NCI-H1694 (cell line): ENCODE measurements at places on chromosomes 7 and 10.

DNA sequence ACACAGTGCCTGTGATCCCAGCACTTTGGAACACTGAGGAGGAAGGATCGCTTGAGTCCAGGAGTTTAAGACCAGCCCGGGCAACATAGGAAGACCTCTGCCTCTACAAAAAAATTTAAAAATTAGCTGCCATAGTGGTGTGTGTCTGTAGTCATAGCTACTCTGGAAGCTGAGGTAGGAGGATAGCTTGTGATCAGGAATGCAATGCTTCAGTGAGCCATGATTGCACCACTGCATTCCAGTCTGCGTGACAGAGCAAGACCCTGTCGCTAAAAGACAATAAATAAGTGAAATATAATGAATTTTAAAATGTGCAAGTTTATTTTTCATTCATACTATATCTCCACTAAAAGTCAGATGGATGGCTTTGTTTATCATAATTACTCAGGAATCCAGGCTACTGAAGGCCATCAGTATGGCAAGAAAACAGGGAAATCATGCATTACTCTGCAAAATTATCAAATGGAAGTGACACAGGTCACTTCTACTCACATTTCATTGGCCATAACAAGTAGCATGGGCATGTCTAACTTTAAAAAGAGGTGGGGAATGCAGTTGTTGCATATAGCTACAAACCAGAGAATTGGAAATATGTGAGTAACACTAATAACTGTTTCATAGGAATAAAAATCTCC, 32.9 kb upstream of the FAM3C start:
- no peak for DNase-seq

DNA sequence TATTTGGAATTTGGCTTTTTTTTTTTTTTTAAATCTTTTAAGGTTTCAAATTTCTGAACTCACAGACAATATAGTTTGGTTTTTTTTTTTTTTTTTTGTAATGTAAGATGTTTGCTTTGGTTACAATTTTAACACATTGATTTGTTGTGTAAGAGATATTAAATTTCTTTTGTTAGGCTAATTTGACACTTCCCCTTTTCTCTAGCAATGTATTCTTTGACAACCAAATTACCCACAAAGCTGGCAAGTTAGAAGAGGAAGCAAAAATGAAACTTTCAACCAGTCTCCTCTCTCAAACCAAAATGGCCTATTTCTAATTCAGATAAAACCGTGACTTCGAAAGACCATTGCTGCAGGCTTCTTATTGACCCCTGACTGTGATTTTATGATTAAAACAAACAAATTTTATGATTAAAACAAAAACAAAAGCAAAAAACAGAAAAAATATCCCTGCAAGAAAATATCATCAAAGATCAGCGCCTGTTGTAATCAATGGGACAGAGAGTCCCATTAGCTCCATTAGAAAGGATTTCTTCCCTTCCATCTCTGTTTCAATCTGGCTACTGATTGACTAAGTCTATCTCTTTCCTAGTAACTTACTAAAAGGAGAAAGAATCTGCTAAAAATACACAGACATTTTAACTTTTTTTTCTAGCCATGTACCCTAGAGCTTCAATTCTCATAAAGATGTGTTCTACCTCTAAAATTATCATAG, 489.2 kb downstream of the MDFIC start:
- DNase-seq = no peak

DNA sequence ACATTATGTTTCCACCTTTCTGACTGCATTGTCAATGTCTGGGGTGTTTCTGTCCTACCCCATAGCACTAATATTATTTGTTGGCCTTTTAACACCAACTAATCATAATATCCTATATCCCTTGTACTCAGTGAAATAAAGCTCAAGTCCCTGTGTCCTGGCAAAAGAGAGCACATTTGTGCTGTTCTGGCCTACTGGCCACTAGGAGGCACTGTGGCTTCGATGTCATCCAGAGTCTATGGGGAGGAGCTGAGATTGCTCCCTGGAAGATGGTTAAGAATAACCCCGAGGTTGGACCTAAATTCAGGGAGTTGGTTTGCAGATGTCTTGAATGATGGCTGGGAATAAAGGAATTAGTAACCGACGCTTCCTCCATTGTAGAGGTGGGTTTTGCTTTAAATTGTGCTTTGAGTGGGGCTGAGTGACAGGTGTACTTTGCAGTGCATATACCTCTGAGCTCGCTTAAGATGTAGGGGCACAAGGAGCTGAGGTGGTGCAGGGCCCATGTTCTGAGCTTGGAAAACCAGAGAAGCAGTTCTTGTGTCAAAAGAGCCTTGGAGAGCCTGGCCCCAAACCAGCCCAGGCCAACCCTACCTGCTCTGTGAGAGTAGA, 191.2 kb upstream of the PRSS1 start:
- peak; percentile 14 for DNase-seq

- no peak for DNase-seq
These were observed 35.5 kb downstream of the CLIP2 start for GRCh38 chr7:74324531-74325209.

GRCh38 chr7:37269711-37270508, 178.8 kb downstream of the ELMO1 start:
- no peak for DNase-seq

DNA sequence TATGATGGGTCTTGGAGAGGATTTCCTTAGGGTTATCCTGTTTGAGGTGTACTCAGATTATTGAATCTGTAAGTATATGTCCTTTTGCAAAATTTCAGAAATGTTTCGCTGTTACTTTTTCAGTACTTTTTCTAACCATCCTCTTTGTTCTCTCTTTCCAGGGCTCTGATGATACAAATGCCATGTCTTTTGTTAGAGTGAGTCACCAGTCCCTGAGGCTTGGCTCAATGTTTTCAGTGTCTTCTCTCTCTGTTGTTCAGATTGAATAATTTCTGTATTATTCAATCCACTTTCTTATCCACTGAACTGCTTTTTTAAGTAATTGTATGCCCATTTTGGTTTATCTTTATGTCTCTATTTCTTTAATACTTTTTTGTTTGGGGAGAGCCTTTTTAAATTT, 449.4 kb downstream of the TNS3 start:
- no peak for DNase-seq

- no peak for DNase-seq
These were observed 1.7 kb upstream of the PFKP start for GRCh38 chr10:3065622-3066021.

- DNase-seq = no peak
These were observed 305.0 kb upstream of the ZNF32 start for GRCh38 chr10:43953672-43954071.

DNA sequence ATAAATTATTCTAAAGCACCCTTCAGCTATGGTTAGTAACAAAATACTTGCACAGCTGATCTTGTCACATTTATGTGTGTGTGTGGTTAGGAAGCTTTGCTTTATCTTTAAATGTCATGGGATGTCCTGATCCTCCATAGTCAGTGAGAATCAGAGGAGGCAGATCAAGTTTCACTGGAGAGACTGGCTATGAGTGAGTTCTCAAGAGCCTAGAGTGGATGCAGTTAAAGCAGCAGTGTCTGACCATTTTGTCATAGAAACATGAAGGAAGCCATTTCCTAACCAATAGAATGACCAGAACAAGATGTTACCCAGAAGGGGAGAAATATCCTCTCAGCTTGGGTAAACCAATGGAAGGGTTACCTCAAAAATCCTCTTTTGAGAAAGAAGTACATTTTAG, 207.2 kb upstream of the DKK1 start:
- DNase-seq = no peak

GRCh38 chr10:80477813-80478212, 23.7 kb downstream of the TSPAN14 start:
- no peak for DNase-seq

GRCh38 chr10:109953766-109954165, 30.5 kb upstream of the XPNPEP1 start:
- no peak for DNase-seq

DNA sequence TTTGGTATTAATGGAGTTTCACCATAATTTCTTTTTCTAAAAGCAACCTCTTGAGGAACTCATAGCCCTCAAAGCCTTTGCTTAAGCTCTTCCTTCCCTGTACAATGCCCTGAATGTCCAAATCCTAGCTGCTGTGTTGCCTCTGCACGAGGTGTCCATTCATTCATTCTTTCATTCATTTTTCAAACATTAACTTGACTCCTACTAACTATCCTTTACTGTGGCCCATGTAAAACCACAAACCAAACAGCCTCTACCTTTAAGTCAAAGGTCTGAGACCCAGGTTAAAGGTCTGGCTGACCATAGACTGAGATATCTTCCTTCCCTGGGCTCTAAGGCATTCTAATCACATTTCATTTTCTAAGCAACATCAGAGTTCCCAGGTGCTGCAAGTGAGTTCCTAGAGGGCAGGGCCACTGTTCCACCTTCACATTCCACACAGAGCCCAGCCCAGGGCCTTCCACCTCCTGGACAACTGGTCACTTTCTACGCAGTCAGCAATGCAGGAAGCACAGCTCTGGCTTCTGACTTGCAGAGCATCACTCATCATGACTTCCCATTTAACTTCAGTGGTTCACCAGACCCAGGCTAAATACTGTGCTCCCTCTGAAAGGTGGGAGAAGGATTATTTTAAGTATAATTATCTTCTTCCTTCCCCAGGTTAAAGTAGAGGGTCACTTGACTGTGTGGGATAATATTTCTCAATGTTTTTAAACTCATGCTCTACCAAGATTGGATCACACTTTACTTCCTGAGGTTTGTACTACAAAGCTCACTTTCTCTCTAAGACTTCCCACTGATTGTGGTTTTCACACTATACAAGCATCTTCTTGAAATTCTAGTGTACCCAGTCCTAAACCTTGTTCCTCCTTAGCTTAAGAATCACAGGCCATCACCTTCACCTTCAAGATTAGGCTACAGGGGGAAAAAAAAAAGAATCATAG, 19.1 kb downstream of the ATXN7L1 start:
- no peak for DNase-seq

GRCh38 chr7:87627634-87627994, 584 bp upstream of the RUNDC3B start:
- DNase-seq = no peak

GRCh38 chr7:53426145-53426750, 390.8 kb downstream of the POM121L12 start:
- no peak for DNase-seq

GRCh38 chr10:101655570-101655969, 39.4 kb downstream of the FBXW4 start:
- DNase-seq = no peak

GRCh38 chr7:50644114-50644513, 78.9 kb upstream of the DDC start:
- no peak for DNase-seq

GRCh38 chr10:128859738-128860386, 607.2 kb upstream of the MGMT start:
- no peak for DNase-seq

DNA sequence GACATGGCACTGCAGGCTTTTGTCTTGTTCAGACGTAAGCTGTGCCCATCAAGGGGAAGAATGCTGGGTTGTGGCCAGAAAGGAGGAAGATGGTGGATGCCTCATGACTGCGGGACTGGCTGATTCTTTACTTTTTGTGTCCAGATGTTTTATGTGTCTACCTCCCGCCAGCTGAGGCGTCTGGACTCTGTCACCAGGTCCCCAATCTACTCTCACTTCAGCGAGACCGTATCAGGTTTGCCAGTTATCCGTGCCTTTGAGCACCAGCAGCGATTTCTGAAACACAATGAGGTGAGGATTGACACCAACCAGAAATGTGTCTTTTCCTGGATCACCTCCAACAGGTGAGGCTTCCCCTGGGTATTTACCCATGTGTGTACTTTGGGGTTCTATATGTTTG, 53.5 kb downstream of the ABCC2 start:
- no peak for DNase-seq

DNA sequence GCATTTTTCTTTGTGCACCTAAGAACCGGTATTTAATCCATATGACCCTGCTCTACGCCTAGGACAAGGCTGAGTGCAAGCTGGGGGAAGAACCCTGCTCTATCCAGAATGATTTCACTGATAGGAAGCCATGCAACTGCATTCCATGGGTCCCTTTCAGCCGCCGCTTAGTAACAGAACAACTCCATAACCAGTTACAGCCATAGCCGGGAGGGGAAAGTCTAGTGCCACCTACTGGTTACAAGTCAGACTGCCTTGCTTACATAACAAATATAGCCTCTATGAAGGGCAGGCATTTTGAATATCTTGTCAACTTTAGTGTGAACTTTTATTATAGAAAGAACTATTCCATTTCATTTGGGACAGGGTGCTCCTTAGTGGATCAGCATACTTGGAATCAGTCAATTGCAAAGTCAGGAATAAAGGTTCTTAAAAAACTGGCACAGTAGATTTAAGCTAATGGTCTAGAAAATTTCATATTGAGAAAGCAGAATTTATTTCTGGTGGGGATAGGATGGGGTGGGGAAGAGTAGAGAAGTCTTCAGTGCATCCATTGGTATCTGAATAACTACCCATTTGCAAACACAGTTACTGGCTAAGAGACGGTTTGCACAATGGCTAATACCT, 521.7 kb downstream of the ADRA2A start:
- DNase-seq = no peak

DNA sequence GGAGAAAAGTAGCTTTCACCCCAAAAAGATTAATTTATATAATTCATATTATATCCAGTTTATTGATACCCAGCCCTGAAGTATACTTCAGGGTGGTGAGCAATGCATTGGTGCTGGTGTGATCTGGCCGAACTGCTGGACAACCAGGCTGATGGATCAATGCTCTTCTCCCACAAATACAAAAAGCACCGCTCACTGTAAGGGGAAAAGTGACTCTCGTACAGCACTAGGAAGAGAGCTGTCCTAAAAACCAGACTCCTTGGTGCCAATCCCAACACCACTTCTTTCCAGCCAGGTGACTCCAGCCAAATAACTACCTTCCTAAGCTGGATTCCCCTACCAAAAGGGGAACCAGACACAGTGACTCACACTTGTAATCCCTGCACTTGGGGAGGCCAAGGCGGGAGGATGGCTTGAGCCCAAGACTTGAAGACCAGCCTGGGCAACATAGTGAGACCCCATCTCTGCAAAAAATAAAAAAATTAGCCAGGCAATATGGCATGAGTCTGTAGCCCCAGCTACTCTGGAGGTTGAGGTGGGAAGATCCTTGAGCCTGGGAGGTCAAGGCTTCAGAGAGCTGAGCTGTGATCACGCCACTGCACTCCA, 13.1 kb upstream of the TNPO3 start:
- no peak for DNase-seq

DNA sequence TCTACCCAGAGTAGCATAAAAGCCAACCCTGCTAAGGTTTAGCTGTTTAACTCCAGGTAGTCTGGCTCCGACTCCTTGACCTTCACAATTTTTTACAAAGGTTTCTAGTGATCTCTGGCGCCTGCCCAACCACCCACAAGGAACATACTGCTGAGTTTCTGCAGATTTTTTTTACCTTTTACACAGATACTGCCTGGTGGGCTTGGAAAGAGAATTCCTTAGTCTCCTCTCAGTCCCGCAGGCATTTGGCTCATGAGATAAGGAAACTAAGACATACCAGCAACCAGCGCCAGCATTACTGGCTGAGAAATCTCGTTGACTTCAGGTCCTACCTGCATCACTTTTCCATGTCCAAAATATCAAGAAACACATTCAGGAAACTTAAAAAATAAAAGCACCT, 51.1 kb upstream of the LYZL1 start:
- no peak for DNase-seq

DNA sequence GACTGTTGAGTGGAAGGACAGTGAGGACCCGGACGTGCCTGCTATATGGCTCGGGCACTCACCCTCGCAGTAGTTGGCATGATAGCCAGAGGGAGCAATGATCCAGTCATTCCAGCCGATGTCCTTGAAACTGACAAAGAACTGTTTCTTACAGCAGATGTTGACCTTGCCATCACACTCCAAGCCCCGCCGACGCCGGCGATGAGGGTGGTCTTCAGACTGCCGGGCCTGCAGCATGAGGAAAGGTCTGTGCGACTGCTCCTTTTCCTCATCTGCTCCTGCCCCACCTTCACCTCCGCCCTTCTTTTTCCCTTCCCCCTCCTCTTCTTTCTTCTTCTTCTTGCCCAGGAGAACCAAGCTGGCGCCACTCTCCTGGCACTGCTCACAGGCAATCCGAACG, 13.1 kb downstream of the INHBA start:
- DNase-seq = no peak
